ENCODE measurements at places on chromosomes 4 and X.
A peak's percentile ranks its signal among the peaks of the same experiment; 100 is the strongest.

GRCh38 chr4:140346136-140346535 is 27.3 kb upstream of the SCOC start:
- no peak for DNase-seq

DNA sequence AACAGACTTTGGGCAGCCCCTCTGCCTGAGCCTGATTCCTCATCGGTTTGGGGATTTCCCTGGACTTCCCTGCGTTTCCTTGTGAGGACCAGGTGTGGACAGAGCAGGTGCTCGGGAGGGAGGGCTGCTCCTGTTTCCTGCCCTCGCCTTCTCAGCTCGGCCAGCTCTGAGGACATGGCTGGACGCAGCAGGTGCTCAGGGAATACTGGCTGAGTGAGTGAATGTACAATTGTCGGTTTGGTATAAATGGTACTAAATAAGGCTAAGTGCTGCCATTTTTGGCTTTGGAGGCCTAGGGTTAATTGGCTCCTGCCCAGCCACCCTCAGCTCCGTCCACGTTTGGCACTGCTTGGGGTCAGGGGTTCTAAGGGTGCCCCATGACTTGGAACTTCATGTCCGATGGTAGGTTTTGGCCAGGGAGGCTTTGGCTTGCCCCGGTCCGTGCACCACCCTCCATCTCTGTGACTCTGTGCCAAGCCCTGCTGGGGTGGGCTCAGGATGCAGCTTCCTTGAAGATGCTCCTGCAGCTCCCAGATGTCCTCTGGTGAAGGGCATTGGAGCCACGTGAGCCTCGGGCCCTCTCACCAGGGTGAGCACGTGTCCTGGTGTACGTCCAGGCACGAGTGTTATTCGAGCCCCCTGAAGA is 45.0 kb upstream of the NKX1-1 start:
- DNase-seq, result no peak

DNA sequence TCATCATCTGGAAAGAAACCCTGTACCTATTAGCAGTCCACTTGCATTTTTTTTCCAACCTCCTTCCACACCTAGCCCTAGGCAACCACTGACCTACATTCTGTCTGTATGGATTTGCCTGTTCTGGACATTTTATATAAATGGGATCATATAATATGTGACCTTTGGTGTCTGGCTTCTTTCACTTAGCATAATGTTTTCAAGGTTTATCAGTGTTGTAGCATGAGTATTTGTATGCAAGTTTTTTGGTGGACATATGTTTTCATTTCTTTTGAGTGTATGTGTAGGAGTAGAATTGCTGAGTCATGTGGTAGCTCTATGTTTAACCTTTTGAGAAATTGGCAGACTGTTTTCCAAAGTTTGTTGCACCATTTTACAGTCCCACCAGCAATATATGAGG is 198.6 kb downstream of the CEP135 start:
- peak; percentile 89 for DNase-seq

DNA sequence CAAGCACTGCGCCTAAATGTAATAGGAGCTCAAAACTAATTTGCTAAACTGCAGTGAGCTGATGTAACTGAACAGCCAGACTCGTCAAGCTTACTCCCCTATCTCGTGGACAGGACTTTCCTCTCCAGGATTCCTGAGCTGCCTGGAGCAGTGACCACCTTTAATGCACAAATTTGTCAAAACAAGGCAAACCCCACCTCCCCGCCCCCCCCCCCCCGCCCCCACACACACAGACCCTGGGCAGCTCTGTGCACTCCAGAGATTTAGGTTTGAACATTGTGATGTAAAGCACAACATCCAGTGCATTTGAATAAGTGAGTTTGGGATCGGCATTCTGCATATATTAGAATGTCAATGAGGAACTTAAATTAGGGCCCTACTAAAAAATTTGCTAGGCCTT is 77.7 kb upstream of the DHX15 start:
- DNase-seq, result no peak

- DNase-seq, result no peak
Measured at GRCh38 chr4:41375561-41375960, 118.8 kb downstream of the UCHL1 start.

- DNase-seq, result no peak
Measured at GRCh38 chr4:55435141-55435841, 39.5 kb downstream of the TMEM165 start.

GRCh38 chr4:40316782-40317635 is 18.1 kb upstream of the CHRNA9 start:
- peak; percentile 79 for DNase-seq

DNA sequence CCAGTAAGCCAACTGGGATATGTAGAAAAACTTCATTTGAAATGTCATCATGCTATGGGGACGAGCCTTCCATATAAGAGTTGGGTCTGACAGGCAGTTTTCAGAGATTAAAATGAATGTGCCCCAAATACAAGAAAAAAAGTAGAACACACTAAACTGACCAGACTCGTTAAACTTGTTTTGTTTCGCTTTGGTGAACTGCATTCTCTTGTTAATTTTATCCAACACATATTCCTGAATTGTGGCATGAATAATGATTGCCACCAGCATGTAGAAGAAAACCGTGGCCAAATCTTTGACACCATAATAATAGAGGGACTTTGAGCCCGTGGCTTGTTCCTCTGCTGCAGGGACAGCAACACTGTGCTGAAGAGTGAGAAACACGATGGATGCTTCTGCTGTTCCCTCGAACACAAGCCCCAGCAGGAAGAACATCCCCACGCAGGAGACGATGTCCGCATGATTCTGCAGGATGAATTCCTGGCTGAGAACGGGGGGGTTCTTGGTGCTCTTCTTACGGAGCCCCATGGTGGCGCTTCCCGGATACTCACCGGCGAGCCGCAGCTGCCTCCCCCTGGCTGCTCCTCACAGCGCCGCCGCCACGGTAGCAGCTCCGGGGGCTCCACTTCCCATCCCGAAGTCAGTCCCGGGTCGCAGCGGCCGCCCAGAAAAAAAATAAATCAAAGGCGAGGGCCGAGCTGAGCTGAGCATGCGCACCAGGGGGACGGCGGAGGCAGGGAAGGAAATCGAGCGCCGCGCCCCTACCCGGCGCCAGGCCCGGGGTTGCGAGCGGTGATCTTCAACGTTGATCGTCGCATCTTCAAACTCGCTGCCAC is at the start of gene TRAM1L1:
TSS of gene TRAM1L1 (minus strand) at position 711 of the 836 bp plus-strand sequence. CDS start at position 528, 183 bp downstream.
- DNase-seq, result peak; percentile 87

- no peak for DNase-seq
Measured at GRCh38 chr4:35216636-35217035, 1027.7 kb downstream of the ARAP2 start.

DNA sequence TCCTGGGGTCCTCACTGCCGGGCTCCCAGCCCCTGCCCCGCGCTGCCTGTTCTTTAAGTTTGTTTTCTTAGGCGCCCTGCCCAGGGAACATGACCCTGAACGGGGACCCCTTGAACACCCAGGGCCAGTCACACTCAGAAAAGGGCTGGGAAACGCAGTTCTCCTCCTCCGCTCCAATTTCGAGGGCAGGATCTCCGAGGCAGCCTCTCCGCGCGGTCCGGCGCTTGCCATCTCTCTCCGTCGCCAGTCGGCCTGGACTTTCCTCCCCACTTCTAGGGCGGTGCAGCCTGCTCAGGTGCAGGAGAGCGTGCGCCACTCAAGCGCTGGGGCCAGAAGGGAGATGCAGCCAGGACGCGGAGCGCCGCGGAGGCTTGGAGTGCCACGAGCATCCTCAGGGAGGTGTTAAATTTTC is 9.9 kb downstream of the PRDM8 start:
- DNase-seq, result no peak

- no peak for DNase-seq
Measured at GRCh38 chrX:78119521-78120227, 15.6 kb downstream of the PGK1 start.

DNA sequence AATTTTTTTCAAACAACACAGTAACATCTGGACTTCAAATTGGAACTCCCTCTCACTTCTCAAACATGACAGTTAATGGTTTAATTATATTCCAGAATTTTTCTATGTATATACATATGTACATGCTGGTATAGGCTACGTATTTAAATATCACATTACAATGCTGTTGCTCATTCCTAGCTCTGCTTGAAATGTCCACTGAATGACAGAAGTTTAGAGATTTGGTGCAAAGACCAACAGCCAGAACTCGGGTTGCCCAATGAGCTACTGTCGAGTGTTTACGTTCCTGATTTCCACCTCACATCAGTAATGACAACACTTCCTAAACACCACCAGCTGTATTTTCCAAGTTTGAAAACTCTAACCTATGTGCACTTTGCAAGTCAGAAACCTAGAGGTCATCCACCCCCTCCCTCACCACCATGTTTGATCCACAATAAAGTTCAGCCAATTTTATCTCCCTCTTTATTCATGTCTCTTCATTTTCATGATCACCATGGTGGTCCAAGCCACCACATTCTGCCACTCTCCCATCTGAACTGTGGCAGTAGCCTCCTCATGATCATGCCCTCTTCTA is 49.3 kb upstream of the RPL34 start:
- DNase-seq, result no peak

- DNase-seq, result no peak
Measured at GRCh38 chrX:96929036-96929435, 45.3 kb downstream of the RPA4 start.

DNA sequence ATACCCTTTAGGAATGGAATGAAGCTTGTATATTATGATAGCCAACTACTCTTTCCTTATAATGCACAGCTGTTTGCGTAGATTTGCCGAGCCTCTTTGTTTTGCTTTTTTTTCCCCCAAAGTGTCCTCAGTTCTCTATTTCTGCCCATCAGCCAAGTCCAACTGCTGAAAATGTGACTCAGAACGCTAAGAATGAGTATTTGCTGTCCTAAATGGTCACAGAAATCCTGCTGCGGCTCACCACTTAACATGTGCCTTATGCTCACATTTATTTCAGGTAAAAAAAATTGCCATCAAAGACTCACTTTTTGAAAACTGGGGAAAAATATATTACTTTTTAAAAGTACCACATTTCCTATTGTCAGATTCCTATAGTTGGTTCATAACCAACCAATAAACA is 36.9 kb downstream of the GABRA4 start:
- no peak for DNase-seq

DNA sequence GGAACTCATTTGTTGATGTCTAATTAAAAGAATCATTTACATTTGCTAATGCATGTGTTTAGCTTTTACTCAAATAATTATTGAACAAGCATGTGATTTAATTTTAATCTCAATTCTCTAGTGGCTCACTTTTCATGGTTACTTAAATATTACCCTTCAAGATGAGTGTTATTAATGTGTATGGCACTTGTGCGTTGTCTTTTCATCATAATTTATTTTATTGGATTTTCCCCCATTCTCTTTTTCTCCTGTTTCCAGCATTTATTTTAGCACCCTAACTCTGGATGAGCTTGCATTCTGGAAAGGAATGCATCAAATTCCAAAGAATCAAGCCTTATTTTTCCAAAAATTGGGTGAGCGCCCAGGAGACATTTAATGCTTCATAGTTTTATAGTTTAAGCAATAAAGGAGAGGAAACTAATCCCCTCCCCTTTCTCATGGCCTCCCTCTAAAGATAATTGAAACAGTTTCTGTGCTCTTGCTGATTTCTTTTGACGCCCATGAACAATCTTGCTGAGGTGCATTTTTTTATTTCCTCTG is 191.1 kb upstream of the FAT4 start:
- no peak for DNase-seq

GRCh38 chr4:3671571-3672464 is 94.4 kb upstream of the ADRA2C start:
- no peak for DNase-seq

GRCh38 chr4:58225460-58225859 is 1115.3 kb upstream of the IGFBP7 start:
- no peak for DNase-seq

GRCh38 chr4:145498430-145498829 is 16.8 kb downstream of the SMAD1 start:
- no peak for DNase-seq

DNA sequence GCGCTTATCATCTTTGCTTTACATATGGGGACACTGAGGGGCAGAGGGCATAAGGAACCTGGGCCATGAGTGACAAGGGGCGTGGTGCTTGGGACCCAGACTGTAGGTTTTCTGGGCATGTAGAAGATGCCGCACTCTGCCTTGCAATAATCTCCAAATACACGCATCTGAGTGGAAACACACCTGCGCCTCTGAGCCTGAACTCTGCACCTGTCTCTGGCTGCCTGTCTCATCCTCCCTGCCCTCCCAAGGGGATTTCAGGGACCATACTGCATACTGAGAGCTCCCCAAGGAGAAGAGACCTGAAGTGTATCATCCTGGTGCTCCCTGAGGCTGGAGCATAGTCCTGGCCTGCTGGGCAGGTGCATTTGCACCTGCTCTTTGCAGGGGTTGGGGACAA is 34.7 kb upstream of the ASMTL start:
- no peak for DNase-seq

- no peak for DNase-seq
Measured at GRCh38 chrX:129655547-129656249, 942 bp upstream of the APLN start.

- no peak for DNase-seq
Measured at GRCh38 chrX:26778320-26778888, 562.4 kb downstream of the MAGEB5 start.

DNA sequence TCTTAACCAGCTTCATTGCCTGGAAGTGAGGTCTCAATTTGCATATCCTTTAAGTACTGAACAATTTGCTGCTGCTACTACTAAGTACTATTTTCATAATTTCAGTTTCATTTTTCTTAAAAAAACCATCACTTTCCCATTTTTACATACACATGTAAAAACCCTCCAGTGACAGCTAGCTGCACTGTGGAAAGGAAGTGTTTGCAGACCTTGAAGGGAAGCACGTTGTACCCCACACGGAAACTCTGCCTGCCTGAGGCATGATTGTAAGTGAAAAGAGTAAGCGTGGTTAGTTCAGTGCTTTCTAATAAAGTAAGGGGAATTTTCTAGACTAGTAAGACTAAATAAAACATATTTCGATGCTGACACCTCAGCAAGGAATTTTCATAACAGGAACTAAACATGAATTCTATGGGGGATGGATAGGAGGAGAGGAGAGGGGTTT is 103.6 kb downstream of the RAPGEF2 start:
- DNase-seq, result no peak

DNA sequence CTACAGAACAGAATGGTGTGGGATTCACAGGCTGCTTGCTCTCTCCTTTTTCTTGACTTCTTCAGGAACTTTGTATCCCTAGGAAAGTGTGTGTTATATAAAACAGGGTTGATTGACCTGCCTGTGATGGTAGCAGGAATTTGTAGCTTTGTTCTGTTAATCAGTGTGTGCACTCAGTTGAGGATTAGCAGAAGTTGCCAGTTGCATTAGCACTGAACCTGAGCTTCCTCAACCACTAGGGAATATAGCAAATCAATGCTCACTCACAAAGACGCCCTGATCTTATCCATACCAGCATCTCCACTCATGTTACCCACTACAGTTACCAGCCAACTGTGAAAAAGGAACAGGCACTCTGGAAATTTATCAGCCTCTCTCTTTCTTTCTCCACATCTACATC is 319.1 kb upstream of the EMCN start:
- peak; percentile 24 for DNase-seq

- no peak for DNase-seq
Measured at GRCh38 chrX:15785176-15785750, 5.0 kb upstream of the ZRSR2 start.
